Left cardiac atrium (tissue), 4 donors: ENCODE measurements at places on chromosomes 2 and 18. TPM values are rescaled to one million over a fixed set of nuclear protein-coding genes. Genes with fewer than 3 reads are reported as not detected.

Gene SERPINB12
- not detected for total RNA-seq

Gene BUB1
- 0.76 TPM for total RNA-seq

DNA sequence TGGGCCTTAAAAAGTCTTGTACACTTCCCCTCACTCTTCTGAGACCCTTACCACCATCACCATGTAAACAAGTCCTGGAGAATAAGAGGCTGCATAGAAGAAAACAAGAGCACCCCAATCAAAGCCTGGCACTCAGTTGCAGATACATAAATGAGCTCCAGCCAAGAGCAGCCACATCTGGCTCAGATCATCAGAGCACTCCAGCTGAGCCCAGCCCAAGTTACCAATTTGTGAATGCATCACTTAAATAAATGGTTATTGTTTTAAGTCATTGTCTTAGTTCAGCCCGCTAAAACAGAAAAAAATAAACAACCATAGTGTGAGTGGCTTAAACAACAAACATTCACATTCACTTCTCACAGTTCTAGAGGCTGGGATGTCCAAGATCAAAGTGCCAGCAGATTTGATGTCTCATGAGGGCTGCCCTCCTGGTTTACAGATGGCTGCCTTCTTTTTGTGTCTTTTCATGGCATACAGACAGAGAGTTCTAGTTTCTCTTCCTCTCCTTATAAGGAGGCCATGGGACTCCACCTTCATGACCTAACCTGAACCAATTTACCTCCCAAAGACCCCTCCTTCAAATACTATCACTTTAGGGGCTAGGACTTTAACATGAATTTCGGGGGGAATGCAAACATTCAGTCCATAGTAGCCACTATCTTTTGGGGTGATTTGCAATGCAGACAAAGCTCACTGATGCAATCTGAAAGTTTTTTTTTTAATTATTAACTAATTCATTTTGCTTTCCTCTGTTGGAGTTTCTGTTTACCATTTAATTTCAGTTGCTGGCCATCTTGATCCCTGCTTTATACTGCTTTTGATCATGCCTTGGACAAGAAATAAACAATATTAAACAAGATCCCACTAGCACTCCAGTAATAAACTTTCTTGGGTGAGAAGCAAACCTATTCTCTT, 187.5 kb upstream of the ACVR2A start:
- no peak for DNase-seq

DNA sequence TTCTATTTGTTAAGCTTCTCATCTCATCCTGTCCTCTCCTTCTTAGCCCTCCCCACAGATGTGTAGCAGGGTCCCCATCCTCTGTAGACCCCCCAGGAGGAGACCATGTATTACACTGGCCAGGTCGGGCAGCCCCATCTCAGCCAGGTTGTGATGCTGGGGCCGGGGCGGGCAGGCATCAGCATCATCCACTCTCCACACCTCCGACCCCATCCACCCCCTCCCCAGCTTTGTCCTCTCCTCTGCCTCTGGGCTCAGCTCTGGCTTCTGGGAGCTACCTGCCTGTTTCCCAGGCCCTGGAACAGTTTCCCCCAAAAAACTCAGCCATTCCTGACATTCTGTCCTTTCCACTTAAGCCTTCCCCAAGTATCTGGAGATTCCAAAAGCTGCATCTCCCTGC, 49.2 kb downstream of the GBX2 start:
- no peak for DNase-seq
